ENCODE measurements at places on chromosomes 6 and 20.

DNA sequence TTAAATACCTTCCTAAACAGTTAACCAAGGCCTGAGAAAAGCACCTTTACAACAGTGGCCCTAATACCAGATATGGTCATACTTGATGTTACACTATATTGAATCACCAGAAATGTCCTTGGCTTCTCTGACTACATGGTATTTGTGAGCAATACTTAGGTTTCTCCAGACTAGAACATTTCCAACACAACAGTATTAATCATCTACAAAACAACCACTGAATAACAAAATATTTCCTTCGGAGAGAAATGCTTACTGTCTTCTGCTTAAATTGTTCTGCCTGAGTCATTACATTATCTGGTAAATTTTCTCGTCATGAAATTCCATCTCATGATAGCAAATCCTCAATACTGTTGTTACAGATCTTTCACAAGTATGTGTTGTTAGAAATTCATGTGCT lies 252.9 kb upstream of the RUNX2 start:
- no peak for DNase-seq

DNA sequence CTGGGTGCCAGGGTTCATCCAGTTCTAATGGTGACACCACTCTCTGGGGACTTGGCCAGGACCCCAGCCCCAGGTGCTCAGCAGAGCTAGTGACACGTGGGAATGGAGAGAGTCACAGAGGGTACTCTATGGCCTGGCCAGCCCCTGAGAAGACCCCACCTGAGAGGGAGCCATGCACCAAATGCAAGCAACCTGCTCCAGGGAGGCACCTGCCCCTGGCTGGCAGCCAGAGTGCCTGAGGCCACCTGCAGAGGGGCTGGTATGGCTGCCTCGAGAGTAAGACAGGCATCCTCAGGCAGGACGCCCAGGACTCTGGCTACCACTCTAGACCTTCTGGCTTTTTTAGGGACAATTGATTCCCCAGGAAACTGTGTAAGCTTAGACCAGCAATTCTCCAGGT lies 38.6 kb upstream of the CST7 start:
- no peak for DNase-seq

GRCh38 chr20:51353491-51353890 lies 189.0 kb downstream of the NFATC2 start:
- no peak for DNase-seq

DNA sequence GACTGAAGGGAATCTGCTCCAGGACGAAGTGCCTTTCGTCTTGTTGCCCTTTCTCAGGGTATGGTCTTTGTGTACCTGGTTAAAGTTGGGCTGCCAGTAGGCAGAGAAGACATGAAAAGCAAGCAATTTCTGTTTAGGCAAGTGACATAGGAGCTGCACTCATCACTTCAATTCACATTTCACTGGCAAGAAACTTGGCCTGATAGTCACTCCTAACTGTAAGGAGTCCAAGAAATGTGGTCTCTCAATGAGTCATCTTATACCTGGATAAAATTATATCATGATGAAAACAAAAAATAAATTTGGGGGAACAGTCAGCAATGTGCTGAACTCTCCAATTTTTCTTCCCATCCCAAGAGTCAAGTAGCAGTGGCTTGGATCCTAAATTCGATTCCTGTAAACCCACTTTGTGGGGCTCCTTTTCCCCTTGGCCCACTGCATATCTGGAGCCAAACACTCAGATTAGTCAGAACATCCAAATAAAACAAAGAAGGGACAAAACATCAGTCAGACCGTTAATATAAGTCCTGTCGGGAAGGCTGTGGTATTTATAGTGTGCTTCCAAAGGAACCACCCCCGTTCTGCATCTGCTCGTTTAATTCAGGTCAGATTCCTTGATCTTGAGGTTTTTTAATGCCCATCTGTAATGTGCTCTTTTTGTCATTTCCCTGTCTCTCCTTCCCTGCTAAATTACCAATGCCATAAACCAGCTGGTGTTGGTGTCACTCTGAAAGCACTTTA lies 5.0 kb upstream of the GABRR1 start:
- no peak for DNase-seq

DNA sequence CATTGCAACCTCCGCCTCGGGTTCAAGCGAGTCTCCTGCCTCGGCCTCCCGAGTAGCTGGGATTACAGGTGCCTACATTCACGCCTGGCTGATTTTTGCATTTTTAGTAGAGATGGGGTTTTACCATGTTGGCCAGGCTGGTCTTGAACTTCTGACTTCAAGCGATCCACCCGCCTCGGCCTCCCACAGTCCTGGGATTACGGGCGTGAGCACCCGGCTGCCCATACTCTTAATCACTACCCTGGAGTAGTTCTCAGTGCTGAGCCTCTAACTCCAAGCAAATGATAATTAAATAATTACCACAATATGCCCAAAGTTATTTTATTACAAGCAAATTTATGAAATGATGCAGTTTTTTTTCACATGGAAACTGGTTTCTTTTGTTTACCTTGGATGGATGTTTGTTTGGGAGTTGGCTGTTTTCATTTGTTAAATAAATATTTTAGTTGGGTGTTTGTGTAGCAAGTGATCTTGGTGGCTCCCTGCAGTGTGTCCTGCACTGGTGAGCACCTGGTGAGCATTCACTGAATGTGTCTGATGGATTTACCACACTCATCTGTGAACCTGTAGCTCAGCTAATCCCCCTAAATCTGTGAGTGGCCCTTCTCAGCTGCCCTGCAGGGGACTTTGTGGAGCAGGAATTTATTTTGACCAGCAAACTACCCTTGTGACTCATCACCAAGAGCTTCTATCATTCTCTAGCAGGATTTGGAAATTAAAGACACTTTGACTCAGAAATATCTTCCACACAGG lies 36.9 kb downstream of the UTRN start:
- DNase-seq = no peak

DNA sequence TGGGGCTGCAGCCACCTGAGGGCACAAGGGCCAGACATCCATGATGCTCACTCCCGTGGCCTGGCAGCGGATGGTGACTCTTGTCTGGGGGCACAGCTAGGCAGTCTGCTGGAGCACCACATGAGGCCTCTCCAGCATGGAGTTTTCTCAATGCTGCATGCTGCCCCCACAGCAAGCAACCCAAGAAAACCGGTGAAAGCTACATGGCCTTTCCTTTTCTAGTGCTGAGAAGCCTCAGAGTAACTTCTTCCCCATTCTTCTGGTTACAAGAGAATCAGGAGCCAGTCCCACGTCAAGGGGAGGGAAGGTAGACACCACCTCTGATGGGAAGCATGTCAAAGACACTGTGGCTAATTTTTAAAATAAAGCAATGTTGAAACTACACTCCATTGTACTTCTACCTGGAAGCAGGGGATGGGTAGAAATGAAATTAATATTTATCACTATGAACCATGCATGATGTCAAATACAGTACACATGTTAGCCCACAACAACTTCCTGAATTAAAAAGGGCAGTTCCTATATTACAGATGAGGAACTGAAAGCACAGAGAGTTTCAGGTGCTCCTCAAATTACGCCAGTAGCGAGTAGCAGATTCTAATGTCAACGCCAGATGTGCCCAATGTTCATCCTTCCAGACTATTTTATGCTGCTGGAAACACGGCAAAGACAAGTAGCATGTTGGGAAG lies 101.5 kb downstream of the LAMP5 start:
- no peak for DNase-seq

GRCh38 chr6:159720708-159721107 lies 6.6 kb upstream of the WTAP start:
- DNase-seq = no peak

GRCh38 chr6:128641703-128642102 lies 121.3 kb upstream of the PTPRK start:
- DNase-seq = no peak

DNA sequence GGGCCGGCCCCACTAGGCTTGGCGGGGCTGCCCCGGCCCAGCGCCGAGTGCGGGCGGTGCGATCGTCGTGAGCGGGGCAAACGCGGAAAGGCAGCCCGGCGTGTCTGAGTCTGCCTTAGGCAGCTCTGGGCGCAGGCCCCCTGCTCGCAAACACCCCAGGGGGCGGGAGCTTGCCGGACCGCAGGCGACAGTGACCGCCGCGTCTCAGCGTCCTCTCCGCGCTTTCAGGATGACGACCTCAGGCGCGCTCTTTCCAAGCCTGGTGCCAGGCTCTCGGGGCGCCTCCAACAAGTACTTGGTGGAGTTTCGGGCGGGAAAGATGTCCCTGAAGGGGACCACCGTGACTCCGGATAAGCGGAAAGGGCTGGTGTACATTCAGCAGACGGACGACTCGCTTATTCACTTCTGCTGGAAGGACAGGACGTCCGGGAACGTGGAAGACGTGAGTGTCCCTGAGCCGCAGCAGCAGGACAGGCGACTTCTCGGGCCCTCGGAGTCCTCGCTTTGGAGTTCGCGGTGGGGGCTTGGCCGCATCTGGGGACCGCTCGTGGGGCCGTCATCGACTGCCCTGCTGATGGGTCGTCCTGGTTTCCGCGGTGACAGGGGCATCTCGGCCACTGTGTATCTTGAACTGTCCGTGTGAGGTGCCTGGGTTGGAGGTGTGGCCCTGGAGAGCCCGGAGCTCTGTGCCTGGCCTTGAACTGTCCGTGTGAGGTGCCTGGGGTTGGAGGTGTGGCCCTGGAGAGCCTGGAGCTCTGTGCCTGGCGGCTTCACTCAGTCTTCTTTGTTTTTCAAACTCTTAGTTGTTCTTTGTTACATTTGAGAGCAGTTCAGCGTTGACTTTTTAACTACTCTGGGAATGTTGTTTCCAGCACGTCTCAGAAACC lies 786 bp downstream of the ADRM1 start:
- DNase-seq = peak; percentile 68

GRCh38 chr6:114240796-114241195 lies 102.0 kb downstream of the HS3ST5 start:
- no peak for DNase-seq

GRCh38 chr20:48224533-48225050 lies 439.3 kb upstream of the SULF2 start:
- no peak for DNase-seq

DNA sequence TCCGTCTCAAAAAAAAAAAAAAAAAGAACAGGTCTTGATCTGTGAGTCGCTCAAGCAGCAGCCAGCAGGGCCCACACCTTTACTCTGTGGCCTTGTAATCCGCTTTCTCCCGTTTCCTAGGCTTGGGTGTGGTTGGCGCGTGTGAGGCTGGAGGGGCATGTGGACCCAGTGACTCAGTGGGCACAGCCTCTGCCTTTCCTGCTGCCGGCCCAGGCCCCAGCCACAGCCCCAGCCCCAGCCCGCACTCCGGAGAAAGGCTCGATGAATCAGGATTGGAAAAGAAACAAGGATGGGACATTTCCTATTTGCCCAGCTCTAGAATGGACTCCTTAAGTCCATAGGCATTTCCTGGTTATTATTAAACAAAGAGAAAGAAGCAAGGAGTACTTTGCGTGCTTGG lies 4.3 kb downstream of the BHLHE23 start:
- DNase-seq = no peak

DNA sequence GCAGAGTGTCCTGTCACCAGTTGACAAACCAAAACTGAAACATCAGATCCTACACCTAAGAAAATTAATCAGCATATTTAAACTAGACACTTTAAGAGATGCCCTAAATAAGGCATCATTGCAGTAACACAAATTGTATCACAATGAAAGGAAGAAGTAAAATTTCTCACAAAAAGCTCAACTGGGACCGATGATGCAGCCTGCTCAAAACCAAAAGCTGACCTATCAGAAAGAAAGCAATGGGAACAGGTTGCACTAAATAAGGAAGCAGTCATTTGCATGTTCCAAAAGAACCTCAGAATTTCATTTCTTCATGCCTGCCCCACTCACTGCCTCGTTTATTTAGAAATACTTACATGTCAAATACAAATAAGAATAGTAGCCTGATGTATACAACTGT lies 12.1 kb downstream of the HIVEP2 start:
- DNase-seq = no peak

- no peak for DNase-seq
Measured at GRCh38 chr6:156182356-156182755, 594.8 kb upstream of the ARID1B start.

DNA sequence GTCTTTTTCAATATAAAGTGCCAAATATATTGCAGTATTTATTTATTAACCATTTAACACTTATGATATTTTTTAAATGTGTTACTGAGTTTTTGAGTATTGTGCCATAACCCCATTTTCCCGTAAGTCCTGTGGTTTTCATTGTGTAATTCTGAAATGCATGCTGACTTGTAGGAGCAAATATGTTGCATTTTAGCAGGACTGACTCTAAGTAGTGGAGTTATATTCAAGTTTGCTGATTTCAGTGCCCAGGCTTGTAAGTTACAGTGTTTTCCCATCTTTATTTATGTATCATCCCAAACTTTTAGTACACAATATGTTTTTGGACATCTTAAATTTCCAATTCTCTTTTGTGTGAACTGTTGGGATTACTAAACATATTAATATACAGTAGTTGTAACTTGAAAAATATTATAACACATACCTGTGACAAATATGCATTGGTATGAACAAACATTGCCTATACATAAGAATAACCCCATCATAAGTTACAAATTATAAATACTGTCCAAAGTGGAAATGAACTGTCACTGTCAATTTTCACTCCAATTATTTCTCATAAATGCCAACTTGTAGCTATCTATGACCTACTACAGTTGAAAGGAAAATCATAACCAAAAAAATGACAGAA lies 179.3 kb upstream of the RUNX2 start:
- DNase-seq = no peak

GRCh38 chr6:114452785-114453401 lies 110.1 kb upstream of the HS3ST5 start:
- no peak for DNase-seq

GRCh38 chr6:149473080-149474052 lies 11.4 kb downstream of the ZC3H12D start:
- DNase-seq = no peak

GRCh38 chr20:63065911-63066310 lies 59.1 kb upstream of the BHLHE23 start:
- DNase-seq = no peak

- no peak for DNase-seq
Measured at GRCh38 chr6:151101161-151101815, 138.5 kb upstream of the AKAP12 start.

- DNase-seq = no peak
Measured at GRCh38 chr20:17636523-17637412, 45.3 kb downstream of the RRBP1 start.

GRCh38 chr6:108448481-108448880 lies 112.2 kb upstream of the FOXO3 start:
- no peak for DNase-seq
